Suppressor macrophage (primary cell): ENCODE measurements at places on chromosomes 5 and 9.
A peak's percentile ranks its signal among the peaks of the same experiment; 100 is the strongest.

DNA sequence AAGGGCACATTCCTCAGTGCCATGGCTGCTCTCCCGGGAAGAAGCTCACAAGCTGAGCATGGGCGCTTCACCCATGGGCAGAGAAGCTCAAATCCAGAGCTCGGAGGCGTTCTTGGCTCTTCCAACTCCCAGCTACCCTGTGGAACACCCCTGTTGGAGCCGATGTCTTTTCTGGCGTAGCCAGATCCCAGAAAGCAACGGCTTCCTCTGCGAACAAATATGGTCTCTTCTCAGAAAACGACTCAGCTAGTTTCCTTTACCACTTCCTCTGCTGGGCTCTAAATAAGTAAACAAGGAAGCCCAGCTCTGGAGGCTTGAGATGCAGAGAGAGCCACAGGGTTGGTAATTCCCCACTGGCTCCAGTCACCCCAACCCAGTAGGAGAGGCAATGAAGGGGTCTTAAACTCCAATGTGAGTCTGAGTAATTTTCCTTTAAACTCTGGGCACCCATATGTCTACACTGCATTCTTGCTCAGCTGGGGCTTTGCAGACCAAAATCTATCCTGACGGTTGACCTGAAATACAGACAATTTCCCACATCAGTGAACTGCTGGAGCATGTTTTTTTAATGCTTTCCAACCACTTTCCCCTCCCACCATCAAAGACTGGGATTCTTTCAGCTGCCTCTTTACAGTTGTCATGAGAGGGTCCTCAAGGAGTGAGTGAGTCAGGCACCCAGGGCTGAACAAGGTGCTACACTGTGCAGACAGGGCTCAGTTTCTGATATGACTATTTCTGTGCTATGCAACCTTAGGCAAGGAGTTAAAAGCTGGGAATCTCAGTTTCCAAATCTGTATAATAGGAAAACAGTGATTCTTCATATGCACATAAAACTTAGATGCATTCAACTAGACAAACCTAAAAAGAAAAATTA lies at the start of gene LCP2:
LCP2 (minus strand) TSS at position 189 of the 874 bp plus-strand sequence; CDS start at position 23, 166 bp downstream.
- DNase-seq: peak; percentile 77

DNA sequence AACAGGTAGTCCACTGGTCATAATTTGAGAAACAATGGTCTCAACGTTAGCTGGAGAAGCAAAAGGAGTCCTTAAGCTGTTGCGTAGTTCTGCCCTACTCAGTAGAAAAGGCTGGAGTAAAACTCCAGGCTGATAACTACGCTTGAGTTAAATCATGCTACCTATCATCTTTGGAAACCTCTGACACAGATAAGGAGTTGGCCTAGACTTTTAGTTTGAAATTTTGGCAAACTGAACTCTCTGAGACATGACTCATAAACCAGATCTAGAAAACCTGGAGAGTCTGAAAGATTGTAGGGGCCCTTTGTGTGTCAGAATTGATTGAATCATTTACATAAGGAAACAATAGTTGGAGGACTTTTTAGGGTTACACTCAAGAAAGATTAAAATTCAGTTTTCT lies 26.3 kb downstream of the NMUR2 start:
- DNase-seq: no peak

- DNase-seq: no peak
Measured at GRCh38 chr9:33459115-33459514, 11.7 kb upstream of the AQP3 start.

GRCh38 chr9:91089405-91090129 lies 272.2 kb downstream of the AUH start:
- DNase-seq: peak; percentile 64

- DNase-seq: peak; percentile 45
Measured at GRCh38 chr9:34983209-34983608, 6.3 kb upstream of the DNAJB5 start.

DNA sequence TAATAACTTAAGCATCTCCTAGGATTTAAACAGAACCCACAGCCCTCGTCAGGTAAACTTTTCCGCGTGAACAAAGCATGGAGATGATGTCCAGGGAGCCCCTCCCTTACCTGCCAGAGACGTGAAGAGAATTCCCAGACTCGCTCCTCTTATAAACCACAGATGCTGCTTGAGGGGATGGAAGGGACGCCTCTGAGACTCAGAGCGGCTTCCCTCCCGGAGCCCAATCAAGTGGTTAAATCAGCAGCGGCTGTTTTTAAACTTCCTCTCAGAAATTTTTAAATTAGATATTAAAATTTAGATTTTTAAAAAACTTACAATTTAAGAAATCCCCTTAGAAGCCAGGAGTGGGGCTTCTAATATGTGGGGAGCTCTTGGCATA lies 71.8 kb downstream of the RAPGEF1 start:
- no peak for DNase-seq
